ENCODE measurements at places on chromosomes 16 and 17. TPM values are rescaled to one million over a fixed set of nuclear protein-coding genes. Genes with fewer than 3 reads are reported as not detected.

DNA sequence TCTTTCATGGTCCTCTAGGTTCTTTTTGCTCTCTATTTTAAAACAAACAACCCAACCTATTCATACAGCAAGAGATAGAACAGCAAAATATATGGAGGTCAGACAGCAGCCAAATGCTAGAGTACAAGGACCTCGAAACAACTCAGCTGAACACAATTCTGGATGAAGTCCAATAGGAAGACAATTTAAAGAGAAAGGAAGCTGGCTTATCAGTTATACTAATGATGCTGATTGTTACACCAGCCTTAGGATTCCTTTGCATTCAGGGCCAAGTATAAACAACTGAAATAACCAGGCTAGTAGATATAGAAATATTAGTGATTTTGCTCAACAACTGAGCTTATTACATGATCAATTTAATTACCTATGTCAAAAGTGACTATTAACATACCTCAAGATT is 2.5 kb downstream of the SSH2 start:
- peaks cover 42% of the 10 kb centered on the region for H3K4me1 ChIP-seq
- H3K36me3 ChIP-seq, result no peaks in the 10 kb centered on the region
- DNase-seq, result no peak
- H3K27me3 ChIP-seq, result no peaks in the 10 kb centered on the region
- no peak overlapping the region for H3K27ac ChIP-seq

MAPT gene
- total RNA-seq, result 1.0 TPM

WNT3 gene
- total RNA-seq, result 0.94 TPM

- no peaks in the 10 kb centered on the region for H3K27me3 ChIP-seq
- no peak for DNase-seq
- no peaks in the 10 kb centered on the region for H3K36me3 ChIP-seq
These were observed 37.9 kb downstream of the LYRM1 start for GRCh38 chr16:20938426-20938825.

GRCh38 chr16:22007159-22007508 is 777 bp upstream of the MOSMO start:
- DNase-seq, result no peak
- H3K36me3 ChIP-seq, result no peaks in the 10 kb centered on the region
- peaks cover 33% of the 10 kb centered on the region for H3K4me1 ChIP-seq
- no peaks in the 10 kb centered on the region for H3K27me3 ChIP-seq
- H3K4me3 ChIP-seq, result peak overlapping the region; percentile 88
- peak overlapping the region; percentile 91 for H3K27ac ChIP-seq

KRTAP4-3 gene
- not detected for total RNA-seq

DNA sequence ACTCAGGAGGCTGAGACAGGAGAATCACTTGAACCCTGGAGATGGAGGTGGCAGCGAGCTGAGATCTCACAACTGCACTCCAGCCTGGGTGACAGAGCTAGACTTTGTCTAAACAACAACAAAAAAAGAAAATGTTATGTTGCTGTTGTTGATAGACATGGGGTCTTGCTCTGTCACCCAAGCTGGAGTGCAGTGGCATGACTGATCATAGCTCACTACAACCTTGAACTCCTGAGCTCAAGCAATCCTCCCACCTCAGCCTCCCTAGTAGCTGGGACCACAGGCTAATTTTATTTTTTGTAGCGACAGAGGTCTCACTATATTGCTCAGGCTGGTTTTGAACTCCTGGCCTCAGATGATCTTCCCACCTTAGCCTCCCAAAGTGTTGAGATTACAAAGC is 20.0 kb downstream of the FBXO47 start:
- DNase-seq, result no peak
- peaks cover 14% of the 10 kb centered on the region for H3K4me1 ChIP-seq
- H3K4me3 ChIP-seq, result no peak overlapping the region
- H3K36me3 ChIP-seq, result no peaks in the 10 kb centered on the region

KLHDC4 gene
- 71.7 TPM for total RNA-seq

DNA sequence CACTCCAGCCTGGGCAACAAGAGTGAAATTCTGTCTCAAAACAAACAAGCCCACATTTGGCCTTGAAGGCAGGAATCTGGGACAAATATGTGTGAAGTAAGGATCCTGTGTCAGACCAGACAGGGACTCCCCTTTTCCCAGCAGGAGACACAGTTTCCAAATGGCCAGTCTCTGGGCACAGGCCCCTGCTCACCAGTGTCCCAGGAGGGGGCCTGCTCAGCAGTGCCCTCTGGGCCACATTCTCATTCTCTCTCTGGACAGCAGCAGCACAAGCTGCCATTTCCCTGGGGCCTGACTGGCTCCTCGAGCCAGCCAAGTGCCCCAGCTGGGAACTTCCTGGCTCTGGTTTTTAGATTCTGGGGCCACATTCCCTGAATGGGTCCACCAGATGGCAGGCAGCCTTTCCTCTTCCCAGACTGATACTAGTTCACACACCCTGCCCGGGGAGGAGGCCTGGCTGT is 11.7 kb upstream of the MNT start:
- H3K4me3 ChIP-seq, result no peak overlapping the region
- H3K27me3 ChIP-seq, result no peaks in the 10 kb centered on the region
- peak overlapping the region; percentile 32 for H3K27ac ChIP-seq
- DNase-seq, result no peak
- peaks cover 13% of the 10 kb centered on the region for H3K36me3 ChIP-seq

DNA sequence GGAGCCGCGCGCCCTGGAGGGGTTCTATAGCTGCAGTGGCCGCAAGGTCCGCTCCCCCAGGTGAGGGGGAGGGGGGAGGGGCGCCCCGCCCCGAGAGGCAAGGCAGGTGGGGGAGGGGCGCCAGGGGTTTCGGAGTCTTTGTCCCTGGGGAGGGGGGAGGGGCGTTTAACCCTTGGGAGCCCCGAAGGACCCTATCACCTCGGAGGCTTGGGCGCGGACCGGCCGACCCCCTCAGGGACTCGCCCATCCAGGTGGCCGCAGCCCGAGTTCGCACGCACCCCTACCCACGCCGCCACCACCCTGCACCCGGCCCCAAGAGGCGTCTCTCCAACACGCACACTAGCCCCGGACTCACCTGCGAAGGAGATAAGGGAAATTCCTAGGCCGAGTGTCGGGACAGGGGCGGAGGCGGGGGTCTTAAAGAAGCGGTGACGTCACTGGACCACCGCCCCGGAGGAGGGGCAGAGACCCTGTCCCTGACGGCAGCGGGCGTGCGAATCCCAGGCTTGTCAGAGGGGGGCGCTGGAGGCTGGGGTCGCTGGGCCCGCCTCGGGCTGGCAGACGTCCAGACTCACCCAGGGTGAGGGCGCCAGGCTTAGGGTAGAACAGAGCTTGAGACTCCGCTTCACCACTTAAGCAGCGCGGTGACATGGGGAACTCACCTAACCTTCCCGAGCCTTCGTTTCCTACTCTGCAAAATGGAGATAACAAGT is at the start of gene CLDN6:
CLDN6 (minus strand) TSS at position 390 of the 713 bp plus-strand sequence. CDS start 2,162 bp downstream, outside the sequence.
- no peaks in the 10 kb centered on the region for H3K36me3 ChIP-seq
- H3K27me3 ChIP-seq, result peaks cover 43% of the 10 kb centered on the region
- DNase-seq, result no peak

GRCh38 chr17:50176559-50177357 is 11.0 kb downstream of the SGCA start:
- no peak overlapping the region for H3K27ac ChIP-seq
- no peaks in the 10 kb centered on the region for H3K27me3 ChIP-seq
- no peak for DNase-seq
- no peak overlapping the region for H3K4me3 ChIP-seq

DNA sequence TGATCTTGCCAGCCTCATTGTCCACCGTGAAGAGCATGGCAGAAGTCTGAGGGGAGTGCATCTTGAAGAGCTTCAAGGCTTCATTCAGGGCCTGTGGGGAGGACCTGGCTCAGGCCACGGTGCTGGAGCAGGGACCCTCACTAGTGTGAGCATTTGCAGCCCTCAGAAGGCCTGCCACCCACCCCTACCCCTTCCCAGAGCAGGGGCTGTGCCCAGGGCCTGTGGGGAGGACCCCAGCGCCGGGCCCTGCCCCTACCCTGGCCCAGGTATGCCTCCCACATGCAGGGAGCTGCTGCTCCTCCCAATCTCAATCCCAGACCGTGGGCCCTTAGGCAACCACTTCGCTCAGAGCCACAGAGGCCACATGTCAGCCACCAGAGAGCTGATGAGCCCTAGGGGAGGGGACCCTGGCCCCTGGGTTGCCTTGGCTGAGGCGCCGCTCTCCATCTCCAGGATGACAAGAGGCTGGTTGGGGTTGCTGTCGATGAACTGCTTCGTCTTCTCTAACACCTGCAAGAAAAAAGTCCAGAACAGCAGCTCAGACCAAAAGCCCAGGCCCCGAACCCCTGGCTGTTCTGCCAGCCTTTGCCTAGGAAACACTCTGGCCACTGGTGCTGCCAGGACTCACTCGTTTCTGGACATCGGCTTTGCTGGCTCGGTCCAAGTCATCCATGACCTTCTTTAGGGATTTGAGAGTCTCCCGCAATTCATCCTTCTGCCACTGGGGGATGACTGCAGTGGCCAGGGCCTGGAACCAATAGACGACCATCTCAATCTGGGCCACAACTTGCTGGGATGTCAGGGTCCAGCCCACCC is 1.8 kb upstream of the EXOSC6 start:
- H3K27ac ChIP-seq, result no peak overlapping the region
- peaks cover 35% of the 10 kb centered on the region for H3K4me1 ChIP-seq
- H3K27me3 ChIP-seq, result no peaks in the 10 kb centered on the region
- H3K36me3 ChIP-seq, result peaks cover 66% of the 10 kb centered on the region
- no peak overlapping the region for H3K4me3 ChIP-seq
- DNase-seq, result no peak

DNA sequence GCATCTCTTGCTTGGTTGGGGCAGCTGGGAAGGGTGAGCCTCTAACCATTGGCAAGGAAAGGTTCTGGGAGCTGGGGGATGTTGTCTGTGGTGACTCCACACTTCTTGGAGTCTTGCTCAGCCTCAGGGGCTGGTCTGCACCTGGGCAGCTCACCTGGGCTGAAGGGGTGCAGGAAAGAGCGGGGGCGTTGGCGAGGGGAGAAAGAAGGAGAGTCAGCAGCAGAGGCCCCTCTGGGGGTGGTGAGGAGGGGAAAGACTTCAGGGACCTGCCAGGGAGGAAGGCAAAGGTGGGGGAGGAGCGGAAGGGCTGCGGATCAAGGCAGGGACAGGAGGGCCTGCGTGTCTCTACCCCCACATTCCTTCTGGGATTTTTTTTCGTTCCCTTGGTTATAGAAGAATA is 47.7 kb downstream of the CCDC42 start:
- no peaks in the 10 kb centered on the region for H3K36me3 ChIP-seq
- H3K4me3 ChIP-seq, result no peak overlapping the region
- no peak overlapping the region for H3K27ac ChIP-seq
- H3K27me3 ChIP-seq, result peaks cover 44% of the 10 kb centered on the region
- DNase-seq, result no peak

DNA sequence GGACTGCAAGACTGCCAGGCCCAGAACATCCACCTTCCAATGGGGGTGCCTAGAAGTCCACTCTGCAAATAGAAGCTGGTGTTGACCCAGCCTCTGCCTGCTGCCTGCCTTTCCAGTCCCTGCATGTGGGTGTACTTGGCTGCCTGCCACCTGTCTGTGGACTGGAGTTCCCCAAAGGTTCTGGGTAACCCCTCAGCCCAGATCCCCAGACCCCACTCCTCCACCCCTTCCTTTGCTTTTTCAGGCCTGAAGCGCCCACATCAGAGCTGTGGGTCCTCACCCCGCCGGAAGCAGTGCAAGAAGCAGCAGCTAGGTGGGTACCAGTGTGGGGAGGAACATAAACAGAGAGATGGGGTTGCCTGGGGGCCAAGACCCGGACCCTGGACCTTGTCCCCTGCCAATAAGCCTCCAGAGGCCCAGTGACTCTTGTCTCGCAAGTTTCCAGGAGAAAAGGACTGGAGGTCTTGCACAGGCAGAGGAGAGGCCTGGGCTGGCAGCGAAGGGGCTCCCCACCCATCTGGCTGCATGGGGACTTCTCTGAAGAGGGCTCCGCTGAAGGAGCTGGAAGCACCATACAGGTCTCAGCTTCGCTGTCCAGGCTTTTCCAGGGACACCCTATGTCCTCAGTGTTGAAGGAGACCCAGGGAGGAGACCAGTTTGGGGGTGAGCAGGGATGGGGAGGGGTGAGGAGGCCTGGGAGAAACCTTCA is 34.3 kb downstream of the NLRC5 start:
- DNase-seq, result peak; percentile 73
- H3K36me3 ChIP-seq, result peaks cover 100% of the 10 kb centered on the region
- no peaks in the 10 kb centered on the region for H3K27me3 ChIP-seq
- H3K27ac ChIP-seq, result peak overlapping the region; percentile 35

DNA sequence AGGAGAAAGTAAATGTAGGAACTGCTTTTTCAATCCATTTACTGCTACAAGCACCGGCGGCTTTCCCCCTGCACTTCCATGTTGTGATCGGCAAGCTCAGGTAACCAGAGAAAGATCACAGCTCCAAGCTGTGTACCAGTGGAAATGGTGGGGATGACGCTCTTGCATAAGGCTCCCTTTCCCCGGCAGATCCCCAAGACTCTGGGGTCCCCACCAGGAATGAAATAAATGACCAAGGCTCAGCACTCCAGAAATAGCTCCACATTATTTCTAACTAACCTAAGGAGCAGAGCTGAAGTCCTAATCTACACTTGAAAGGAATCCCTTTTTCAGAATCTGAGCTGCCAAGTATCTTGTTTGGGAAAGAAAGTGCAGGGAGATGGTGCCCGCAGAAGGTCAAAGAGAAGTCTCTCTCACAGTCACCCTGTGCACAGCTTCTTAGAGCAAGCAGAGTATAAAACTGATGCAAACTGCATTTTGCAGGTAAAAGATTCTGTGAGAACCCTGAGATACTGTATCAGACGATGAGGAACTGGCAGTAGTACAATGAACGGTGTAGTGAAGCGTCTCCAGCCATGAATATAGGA is 11.1 kb downstream of the GRB2 start:
- H3K27ac ChIP-seq, result peak overlapping the region; percentile 76
- no peaks in the 10 kb centered on the region for H3K27me3 ChIP-seq
- peak overlapping the region; percentile 36 for H3K4me3 ChIP-seq
- peaks cover 7% of the 10 kb centered on the region for H3K36me3 ChIP-seq
- peaks cover 99% of the 10 kb centered on the region for H3K4me1 ChIP-seq

GRCh38 chr17:45715787-45716186 is 68.3 kb upstream of the CRHR1 start:
- no peaks in the 10 kb centered on the region for H3K4me1 ChIP-seq
- H3K27me3 ChIP-seq, result peaks cover 4% of the 10 kb centered on the region
- no peaks in the 10 kb centered on the region for H3K36me3 ChIP-seq
- no peak overlapping the region for H3K27ac ChIP-seq
- DNase-seq, result no peak
- H3K4me3 ChIP-seq, result no peak overlapping the region

DNA sequence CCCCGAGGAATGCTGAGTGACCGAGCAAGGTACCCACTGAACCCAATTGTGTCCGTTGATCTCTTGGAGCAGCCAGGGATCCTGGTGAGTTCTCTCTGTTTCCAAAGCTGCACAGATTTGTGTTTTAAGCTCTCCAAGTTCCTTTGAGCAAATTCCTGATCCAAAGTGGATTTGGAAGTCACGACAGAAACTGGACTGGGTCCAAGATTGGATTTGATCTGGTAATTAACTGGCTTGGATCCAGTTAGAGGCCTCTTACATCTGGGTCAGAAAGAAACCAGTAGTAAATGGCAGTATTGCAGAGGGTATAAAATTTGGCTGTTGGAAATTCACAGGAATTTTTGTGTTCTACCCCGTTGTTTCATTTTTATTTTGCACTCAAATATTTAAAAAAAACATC is 119.5 kb downstream of the PMP22 start:
- no peak overlapping the region for H3K4me3 ChIP-seq
- H3K4me1 ChIP-seq, result no peaks in the 10 kb centered on the region
- H3K27me3 ChIP-seq, result no peaks in the 10 kb centered on the region
- no peak overlapping the region for H3K27ac ChIP-seq

GRCh38 chr17:67246403-67246652 is 1.3 kb upstream of the HELZ start:
- H3K4me3 ChIP-seq, result peak overlapping the region; percentile 80
- H3K27me3 ChIP-seq, result peaks cover 8% of the 10 kb centered on the region
- H3K36me3 ChIP-seq, result no peaks in the 10 kb centered on the region
- DNase-seq, result no peak
- peak overlapping the region; percentile 39 for H3K27ac ChIP-seq

All from spleen (tissue), 13 donors.